Cerebellar nuclear complex (tissue), 1 donor: ENCODE measurements at places on chromosomes 6 and 20.

- DNase-seq = no peak
These were observed 98.4 kb downstream of the FOXC1 start for GRCh38 chr6:1708122-1708521.

- DNase-seq = no peak
These were observed 387.8 kb upstream of the RUNX2 start for GRCh38 chr6:44940367-44940766.

DNA sequence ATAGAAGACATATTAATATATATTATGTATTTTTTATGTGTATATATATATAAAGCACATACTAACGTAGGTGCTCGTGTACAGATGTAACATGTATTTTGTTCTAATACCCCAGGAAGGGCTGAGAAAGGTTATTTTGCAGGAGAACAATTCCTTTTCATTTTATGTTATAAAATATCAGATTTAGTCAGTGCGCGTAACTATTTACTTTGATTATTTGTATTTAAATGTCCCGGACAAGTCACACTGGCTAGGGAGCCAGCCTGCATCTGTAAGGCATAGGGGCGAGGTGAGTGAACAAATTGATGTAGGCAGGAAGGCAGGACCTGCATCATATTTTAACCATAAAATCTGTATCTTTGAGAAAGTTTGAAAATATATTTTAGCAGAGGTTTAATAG is 74.1 kb downstream of the BMP7 start:
- no peak for DNase-seq

- DNase-seq = no peak
These were observed 630.0 kb downstream of the PTPRT start for GRCh38 chr20:42559665-42560064.

- no peak for DNase-seq
These were observed 309.2 kb upstream of the SPTLC3 start for GRCh38 chr20:12699374-12700228.

DNA sequence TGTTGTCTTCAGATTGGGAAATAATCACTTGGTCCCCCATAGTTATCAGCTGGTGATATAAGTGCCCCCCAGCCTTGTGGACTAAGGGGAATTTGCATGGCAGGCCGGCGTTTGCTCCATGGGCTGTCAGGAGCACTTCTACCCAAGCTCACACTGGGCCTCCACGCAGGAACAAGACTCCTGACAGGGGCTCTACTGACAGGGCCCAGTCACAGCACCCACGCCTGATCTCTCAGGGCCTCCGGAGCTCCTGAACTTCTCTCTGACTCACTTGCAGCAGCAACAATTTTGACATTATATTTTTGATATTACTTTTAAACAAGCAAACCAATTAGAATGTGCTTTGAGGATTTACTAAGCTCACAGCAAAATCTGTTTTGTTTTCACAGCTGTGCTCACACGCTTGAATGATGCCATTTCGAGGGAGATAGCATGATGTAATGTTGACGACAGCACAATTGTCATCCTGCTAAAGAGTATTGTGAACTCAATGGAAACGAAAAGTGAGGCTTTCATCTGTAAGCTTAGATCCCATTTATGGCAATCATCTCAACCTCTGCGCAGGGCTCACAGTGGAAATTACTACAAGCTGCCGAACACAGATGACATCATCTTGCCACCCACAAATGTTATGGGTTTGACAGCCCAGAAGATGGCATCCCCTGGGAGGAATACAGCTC is 28.7 kb upstream of the TXNDC5 start:
- DNase-seq = no peak

- DNase-seq = no peak
These were observed 35.1 kb upstream of the SRPK1 start for GRCh38 chr6:35955970-35956369.

GRCh38 chr20:44728801-44729443 is 13.8 kb downstream of the CCN5 start:
- DNase-seq = no peak

DNA sequence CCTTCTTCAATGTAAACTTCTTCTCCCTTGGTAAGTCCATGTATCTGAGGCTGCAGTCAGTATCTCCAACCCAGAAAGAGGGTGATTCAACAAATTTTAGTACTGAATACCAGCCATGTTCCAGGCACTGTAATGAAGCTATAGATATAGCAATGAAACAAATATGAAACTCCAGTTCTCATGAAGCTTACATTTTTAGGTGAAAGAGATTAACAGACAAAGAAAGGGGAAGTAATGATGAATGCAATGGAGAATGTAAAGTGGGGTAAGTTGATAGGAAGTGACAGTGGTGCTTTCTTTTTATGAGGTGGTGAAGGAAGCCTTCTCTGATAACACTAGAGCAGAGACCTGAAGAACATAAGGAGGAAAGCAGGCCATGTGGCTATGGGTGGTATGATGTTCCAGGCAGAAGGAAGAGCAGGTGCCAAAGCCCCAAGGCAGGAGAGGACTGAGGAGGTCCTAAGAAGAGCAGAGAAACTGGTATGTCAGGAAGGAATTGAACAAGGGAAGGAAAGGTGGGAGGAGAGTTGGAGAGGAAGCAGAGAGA is 143.6 kb downstream of the TFAP2B start:
- DNase-seq = no peak

DNA sequence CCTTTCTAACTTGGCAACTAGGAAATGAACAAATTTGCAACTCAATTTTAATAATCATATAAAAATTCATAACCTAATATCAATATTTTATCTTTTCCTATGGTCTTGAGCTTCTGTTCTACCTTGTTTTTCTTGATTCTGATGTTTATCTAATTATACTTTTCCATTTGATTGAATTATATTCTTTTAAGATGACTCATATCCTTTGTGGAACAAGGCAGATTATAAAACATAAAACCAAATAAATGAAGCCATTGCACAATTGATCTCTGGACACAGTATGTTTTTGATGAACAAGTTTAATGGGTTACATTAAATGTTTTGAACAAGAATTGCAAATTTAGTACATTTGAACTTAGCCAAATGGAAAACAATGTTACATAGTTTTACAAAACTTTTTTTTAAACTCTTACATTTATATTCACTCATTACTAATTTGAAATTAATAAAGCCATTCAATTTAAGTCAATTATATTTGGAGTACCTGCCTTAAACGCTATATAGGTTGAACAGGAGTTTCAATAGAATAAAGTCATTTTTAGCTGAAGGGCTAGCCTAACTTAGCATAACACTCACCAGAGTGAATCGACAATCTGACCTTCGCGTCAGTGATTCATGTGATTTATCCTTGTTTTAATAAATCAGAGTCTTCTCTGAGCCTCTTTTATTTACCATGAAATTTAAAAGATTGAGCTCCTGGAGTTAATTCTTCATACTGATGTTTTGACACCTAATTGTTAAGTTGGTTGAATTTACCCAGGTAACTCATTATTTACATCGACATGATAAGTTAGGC is 3.8 kb downstream of the NCOA7 start:
- no peak for DNase-seq

- DNase-seq = no peak
These were observed 22.4 kb downstream of the SYNJ2 start for GRCh38 chr6:158003910-158004700.

- no peak for DNase-seq
These were observed 244.8 kb upstream of the UFL1 start for GRCh38 chr6:96276856-96277255.

GRCh38 chr20:54126806-54127655 is 46.8 kb downstream of the CYP24A1 start:
- no peak for DNase-seq

GRCh38 chr6:129162605-129163004 is 279.7 kb downstream of the LAMA2 start:
- no peak for DNase-seq

DNA sequence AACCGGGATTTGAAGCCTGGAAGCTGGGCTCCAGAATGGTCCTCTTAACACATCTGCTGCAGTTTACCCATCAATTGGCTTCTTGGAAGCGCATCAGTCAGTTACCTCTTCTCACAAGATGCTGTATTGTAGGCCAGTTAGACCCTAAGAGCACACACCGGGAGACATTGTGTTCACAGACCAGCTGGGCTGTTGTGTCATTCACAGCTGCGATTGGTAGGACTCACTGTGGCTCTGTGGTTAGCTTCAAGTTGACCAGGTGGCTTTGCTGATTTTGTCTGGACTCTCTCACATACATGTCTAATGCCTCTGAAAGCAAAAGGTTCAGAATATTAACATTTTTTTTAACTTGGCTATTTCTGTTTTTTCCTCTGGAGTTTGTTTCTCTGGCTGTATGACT is 64.8 kb downstream of the SNX9 start:
- DNase-seq = no peak

DNA sequence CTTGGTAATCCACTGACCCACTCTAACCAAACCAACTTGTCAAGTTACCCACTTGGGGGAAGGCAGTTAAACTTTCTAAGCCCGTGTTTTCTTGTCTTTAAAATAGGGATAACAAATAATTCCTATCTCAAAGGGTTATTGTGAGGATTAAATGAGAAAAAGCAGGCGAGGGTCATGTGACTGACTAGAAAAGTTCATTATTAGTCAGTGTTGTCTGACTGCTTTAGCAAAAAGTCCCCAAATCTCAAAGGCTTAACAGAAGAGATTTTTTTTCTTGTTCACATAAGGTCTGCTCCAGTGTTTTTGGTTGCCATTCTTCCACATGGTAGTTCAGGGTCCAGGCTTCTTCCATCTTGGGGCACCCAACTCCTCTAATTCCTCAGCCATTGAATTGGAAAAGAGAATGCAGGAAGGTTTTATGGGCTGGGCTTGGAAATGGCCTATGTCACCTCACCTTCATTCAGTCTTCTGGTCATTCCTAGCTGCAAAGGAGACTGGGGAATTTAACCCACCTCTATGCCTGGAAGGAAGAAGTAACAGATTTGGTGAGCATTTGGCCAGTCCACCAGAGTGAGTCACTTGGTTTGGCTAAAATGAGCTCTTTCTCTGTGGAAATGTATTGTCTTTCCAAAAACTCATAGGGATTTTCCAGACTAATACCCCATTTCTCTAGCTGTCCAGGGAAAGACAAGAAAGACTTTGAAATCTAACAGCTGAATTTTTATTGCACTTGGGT is 77.0 kb downstream of the CAP2 start:
- no peak for DNase-seq

DNA sequence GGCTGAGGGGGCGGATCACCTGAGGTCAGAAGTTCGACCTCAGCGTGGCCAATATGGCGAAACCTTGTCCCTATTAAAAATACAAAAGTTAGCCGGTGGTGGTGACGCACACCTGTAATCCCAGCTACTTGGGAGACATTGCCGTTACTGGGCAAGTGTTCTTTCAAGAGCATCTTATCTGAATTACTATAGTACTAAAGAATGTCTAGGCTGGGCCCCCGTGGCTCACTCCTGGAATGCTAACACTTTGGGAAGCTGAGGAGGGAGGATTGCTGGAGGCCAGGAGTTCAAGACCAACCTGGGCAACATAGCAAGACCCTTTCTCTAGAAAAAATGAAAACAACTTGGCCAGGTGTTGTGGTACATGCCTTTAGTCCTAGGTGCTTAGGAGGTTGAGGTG is 859 bp upstream of the ZFP57 start:
- DNase-seq = no peak

- DNase-seq = no peak
These were observed 200.9 kb upstream of the PMEPA1 start for GRCh38 chr20:57910716-57911115.

DNA sequence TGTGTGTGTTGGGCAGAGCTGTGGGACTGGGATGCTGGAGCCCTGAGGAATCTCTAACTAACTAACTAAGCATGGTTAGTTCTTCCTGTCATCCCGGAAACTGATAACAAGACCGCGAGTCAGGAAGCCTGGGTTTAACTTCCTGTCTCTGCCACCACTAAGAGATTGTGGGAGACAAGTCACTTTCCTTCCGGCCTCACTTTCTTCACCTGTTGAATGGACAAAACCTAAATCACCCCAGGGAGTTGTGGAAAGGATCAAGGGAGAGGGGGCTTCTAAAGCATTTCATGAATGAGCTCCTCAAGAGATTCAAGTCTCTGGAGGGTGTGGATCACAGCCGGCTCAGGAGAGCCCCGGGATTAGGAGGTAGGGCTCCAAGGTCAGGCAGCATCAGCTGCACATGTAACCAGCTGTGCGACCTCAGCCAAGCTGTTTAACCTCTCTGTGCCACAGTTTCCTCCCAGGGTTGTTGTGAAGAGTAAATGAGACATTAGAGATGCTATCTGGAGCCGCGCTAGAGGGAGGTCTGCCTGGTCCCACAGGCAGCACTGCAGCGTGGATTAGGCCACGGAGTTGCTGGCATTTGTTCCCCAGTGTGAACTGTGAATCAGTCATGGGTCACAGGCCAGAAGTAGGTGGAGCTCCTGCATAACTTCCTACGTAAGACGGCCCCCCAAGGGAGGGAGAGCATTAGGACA is 105.1 kb downstream of the TOX2 start:
- no peak for DNase-seq

DNA sequence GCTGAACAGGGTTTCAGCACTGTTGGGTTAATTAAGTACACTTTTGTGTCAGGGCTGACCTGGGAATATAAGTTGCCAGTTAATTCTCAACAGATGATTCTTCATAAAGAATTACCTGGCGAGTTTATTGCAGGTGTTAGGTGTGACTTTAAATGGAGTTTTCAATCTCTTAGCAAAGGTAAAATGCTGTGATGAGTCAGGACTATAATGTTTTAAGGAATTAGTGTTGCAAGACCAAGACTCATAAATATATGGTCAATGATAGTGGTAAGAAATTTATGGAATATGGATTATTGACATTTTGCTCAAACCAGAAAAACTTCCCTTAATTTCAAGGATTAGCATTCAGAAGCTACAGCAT is 50.0 kb upstream of the PLCG1 start:
- DNase-seq = no peak

- no peak for DNase-seq
These were observed 74.5 kb upstream of the MRPS10 start for GRCh38 chr6:42292004-42292740.

DNA sequence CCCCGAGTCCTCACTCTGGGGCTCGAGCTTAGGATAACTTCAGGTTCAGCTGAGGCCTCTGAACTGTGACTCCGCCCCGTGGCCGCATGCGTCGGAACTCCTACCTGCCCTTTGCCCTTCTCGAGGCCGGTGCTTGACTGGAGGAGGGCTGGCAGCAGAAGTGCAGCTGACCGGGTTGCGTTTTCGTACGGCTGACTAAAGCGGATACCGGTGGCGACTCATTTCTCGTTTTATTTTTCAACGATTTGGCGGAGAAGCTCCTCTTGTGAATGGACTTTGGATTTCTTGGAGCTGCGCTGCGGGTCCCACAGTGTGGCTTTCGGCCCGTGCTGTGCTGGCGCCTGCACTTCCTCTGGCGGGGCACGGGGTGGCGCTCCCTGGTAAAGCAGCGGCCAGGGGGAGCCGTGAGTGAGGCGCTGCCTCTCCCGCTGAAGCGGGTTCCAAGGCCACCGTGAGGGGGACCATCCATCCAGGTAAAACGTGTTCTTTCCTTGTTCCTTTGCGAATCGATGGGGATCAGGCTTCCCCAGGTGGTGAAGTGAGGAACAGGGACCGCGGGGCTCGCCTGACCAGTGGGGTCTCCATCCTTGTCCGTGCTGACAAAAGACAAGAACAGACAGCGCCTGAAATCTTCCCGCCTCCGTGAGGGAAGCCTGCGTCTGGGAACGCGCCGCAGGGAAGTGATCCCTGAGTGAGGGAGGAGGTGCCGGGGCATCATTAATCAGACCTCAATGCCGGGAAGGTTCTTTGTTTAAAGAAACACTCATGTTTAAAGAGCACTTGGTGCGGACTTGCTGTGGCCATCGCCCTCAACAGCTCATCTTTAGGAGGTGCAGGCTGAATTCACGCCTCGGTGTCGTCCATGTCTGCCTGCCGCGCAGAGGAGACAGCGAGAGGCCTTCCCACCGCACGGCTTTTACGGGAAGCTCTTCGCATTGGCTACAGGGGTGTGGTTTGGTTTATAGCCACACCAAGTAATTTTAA is 38.8 kb downstream of the ERMARD start:
- DNase-seq = peak; percentile 41
